ELF-1 (cell line): ENCODE measurements at places on chromosomes 2 and 18.

DNA sequence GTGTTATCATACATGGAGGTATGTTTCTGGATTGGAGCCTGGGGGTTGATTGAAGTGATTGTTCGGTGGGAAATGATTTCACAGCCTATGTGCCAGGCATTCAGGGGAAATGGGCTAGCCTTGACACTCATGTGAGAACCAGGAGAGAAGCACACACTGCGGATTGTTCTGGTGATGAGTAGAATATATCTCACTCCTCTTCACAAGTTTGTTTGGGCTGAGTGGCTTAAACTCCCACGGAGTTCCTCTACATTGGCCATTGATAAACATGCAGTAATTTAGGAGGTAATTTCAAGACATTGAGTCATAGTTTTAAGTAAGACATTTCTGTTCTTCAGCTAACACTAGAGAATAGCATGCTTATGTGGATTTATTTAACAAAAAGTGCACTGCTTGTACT lies 498.9 kb upstream of the NETO1 start:
- no peak for DNase-seq

GRCh38 chr2:59888015-59888414 lies 665.4 kb downstream of the BCL11A start:
- DNase-seq: peak; percentile 54

DNA sequence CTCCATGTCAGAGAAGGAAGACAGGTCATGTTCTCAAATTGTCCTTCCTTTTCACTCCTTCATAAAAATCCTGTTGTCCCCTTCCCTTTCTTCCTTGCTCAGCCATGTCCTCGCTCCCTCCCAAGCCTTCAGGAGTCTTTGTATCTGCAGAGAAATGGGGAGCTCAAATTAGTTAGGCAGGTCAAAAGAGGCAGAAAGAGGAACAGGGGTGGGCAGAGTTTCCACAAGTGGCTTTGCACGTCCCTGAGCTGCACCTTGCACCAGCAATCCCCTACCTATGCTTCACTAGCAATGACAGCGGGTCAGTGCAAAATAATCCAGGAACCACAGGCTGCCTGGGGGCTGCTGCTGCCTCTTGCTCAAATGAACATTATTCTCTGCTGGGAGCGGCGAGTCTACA lies 152.1 kb upstream of the ITGA6 start:
- no peak for DNase-seq

- no peak for DNase-seq
Measured at GRCh38 chr2:19887510-19887909, 14.3 kb downstream of the TTC32 start.

GRCh38 chr2:74447230-74447999 lies 5.7 kb upstream of the RTKN start:
- no peak for DNase-seq

GRCh38 chr2:239271471-239271870 lies 129.3 kb downstream of the HDAC4 start:
- no peak for DNase-seq

DNA sequence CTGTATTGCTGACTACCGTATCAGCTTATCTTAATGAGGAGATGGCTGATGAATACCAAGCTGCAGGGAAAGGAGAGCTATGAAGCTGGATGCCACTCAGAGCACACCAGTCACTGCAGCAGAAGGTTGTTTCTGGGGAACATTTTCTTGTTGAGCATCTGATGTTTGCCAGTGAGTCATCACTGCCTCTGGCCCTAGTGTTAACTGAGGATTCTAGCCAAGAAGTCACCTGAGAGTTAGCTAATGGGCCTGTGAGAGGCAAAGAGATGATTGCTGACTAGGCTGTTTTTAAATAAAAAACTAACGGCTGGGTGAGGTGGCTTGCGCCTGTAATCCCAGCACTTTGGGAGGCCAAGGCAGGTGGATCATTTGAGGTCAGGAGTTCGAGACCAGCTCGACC lies 37.9 kb downstream of the CCDC150 start:
- peak; percentile 4 for DNase-seq

GRCh38 chr18:44625386-44625785 lies 55.3 kb upstream of the SETBP1 start:
- DNase-seq: no peak

DNA sequence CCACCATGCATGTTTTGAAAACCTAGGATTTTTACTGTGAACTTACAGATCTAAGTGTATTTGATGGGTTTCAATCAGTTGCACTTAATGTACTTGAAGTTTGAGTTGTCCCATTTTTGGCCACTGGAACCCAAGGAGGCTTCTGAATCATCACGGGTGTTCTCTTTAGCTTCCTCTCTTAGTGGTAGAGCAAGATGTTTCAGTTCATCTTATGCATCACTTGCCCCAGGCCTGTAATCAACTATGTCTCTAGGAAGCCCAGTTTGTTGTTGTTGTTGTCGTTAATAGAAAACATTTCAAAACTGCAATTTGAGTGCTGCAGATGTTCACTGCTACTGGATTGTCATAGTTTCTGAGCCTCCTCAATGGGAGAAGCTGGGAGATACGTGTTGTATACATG lies 97.0 kb downstream of the FHOD3 start:
- DNase-seq: no peak
